ENCODE measurements at places on chromosomes 4 and X.
A peak's percentile ranks its signal among the peaks of the same experiment; 100 is the strongest.

GRCh38 chr4:69823048-69823447 is 36.9 kb downstream of the SULT1E1 start:
- DNase-seq = no peak

DNA sequence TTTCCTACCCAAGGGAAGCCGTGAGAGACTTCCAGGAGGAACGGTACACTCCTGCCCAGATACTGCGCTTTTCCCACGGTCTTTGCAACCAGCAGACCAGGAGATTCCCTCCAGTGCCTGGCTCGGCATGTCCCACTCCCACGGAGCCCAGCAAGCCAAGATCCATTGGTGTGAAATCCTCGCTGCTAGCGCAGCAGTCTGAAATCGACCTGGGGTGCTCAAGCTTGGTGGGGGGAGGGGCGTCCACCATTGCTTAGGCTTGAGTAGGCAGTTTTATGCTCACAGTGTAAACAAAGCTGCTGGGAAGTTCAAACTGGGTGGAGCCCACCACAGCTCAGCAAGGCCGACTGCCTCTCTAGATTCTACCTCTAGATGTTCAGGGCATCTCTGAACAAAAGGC is 284.8 kb upstream of the FGF13 start:
- DNase-seq = no peak

GRCh38 chrX:49282647-49283011 is 13.0 kb downstream of the PPP1R3F start:
- DNase-seq = no peak

DNA sequence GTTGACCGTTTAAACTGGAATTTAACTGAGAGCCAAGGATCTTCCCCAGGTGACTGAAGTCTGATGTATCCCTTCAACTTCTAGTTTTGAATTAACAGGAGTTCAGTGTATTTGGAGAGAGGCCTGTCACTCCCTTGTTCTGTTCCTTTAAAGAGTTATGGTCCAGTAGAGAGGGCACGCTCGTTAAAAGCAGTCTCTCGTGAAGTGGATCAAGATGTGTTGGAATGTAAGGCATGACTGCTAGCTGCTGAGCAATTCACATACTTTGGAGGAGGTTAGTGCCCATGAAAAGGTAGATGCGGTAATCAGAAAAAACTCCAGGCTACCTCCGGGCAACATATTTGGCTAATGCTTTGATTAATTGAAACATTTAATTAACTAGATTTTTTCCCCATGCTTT is 65.7 kb downstream of the SHROOM2 start:
- no peak for DNase-seq

GRCh38 chr4:16026160-16026761 is 57.6 kb downstream of the PROM1 start:
- DNase-seq = no peak

DNA sequence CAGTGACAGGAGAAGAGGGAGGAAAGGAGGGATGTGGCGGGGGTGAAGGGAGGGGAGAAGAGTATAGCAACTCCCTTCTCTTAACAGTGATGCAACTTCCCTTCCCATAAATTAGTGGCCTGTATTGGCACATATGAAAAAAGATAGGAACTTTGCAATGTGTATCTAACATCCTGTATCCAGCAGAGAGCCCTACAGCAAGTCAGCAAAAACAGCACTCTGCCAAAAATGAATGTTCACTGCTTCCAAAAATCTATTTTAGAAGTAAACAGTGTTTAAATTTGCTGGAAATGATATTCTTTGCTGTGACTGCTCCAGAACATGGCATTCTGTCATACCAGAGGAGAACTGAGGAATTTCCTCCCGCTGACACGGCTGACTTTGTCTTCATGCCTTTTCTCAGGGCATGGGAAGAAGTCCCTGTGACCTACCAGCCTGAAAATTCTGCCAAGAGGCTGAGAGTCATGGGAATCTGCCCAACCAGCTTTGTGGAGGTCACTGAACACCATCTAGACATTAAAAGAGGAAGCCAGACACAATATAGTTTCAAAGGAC is 343.4 kb upstream of the RASGEF1B start:
- DNase-seq = no peak

DNA sequence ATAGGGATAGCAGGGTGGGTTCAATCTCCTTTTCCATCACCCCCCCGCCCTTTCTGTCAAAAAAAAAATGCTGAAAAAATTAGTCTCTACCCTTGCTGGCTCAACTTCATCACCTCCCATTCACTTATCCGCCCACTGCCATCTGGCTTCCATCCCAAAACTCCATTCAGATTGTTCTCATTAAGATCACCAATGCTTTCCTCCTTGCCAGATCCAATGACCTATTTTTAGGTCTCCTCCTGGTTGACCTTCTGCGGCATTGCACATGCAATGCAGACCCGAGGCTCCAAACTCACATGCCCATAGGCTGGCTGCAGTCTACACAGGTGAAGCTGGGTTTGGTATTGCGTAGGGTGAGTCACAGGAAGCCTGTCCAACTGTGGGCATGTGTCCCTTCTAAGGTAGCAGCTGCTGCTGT is 21.1 kb upstream of the STIM2 start:
- DNase-seq = no peak

DNA sequence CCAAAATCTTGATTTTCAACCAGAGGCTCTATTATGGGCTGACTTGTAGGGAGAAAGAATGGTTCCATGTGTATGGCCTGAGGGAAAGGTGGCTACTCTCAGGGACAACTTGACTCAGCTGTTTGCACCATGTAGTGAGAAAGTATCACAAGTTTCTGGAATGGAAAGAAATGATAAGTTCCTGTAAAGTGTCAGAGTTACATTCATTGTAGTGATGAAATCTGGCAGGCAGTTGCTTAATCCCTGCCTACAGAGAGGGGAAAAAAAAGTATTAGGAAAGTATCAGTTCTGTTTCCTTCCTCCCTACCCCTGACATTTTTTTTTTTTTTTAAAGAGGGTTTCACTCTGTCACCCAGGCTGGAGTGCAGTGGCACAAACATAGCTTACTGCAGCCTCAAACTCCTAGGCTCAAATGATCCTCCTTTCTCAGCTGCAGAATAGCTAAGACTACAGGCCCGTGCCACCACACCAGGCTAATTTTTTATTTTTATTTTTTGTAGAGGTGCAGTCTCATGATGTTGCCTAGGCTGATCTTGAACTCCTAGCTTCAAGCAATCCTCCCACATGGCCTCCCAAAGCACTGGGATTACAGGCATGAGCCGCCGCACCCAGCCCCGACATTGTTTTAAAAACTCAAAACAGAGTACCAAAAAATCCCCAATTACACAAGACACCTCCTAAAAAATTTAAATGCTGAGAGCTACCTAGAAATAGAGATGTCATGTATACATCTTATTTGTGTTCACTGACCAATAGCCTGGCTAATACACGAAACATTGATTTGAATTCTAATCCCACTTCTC is 4.8 kb upstream of the FBXL5 start:
- DNase-seq = peak; percentile 52

DNA sequence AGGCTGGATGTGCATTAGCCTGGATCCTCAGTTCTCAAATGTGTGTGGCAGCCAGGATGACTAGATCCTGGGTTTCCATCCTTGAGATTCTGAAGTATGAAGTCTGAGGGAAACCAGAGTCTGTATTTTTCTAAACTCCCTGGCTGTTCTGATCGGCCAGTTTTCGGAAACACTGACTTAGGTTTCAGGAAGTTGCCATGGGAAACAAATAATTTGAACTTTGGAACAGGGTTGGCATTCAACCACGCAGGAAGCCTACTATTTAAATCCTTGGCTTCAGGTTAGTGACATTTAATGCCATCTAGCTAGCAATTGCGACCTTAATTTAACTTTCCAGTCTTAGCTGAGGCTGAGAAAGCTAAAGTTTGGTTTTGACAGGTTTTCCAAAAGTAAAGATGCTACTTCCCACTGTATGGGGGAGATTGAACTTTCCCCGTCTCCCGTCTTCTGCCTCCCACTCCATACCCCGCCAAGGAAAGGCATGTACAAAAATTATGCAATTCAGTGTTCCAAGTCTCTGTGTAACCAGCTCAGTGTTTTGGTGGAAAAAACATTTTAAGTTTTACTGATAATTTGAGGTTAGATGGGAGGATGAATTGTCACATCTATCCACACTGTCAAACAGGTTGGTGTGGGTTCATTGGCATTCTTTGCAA is 67.6 kb downstream of the PDGFRA start:
- no peak for DNase-seq

- no peak for DNase-seq
Observed at GRCh38 chr4:147052361-147052760, 106.7 kb upstream of the TTC29 start.

GRCh38 chr4:100254237-100254636 is 64.0 kb upstream of the DDIT4L start:
- DNase-seq = no peak

DNA sequence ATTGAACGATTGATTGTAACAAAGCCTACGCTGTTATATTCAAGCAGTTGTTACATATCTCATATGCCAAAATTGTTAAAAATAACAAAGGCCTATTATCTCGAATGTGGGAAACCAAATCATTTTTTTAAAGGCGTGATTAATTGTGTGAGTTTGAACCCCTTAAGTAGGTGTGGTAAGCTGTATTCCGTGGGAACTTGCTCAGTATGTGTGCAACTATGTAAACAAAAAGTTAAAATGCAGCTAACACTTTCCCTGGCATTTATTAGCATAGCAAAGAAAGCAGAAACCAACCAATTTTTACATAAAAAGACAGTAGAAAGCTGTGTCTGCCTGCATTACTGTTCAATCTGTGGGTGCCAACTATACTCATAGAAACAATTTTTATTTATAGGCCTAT is 166.0 kb upstream of the HAND2 start:
- no peak for DNase-seq

DNA sequence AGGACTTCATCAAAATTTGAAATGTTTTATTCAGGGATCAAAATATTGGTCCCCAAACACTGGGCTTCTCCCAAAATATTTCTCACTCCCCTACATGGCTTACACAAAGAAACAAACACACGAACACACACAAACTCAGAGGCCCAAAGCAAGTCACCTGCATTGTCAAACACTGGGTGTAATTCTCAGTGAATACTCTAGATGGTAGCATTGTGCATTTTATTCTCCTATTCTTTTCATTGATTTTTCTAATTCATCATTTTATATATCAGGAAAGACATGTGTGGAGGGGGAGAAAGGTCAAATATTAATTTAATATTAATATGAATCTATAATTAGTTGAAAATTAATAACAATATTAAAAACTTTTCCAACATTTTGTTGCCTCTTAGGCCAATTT is 72.3 kb upstream of the TNMD start:
- DNase-seq = no peak

- peak; percentile 58 for DNase-seq
Observed at GRCh38 chr4:185165605-185166063, 22.6 kb downstream of the SLC25A4 start.

GRCh38 chr4:13892739-13893105 is 265.2 kb upstream of the BOD1L1 start:
- no peak for DNase-seq

DNA sequence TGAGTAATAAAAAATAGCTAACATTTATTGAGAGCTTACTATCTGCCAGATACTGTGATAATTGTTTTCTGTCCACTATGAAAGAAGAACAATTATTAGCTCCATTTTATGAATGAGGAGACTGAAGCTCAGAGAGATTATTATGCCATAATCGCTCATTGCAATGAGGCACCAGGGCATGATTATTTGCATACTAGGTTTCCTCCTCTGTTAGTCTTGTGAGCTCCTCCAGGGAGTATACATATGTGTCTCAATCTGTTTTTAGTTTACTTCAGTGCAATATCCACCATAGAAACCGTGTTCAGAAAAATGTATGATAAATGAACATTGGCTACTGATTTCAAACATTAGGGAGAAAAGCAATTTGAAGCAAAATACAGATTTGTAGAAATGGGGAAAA is 139.4 kb upstream of the OTUD4 start:
- DNase-seq = no peak

DNA sequence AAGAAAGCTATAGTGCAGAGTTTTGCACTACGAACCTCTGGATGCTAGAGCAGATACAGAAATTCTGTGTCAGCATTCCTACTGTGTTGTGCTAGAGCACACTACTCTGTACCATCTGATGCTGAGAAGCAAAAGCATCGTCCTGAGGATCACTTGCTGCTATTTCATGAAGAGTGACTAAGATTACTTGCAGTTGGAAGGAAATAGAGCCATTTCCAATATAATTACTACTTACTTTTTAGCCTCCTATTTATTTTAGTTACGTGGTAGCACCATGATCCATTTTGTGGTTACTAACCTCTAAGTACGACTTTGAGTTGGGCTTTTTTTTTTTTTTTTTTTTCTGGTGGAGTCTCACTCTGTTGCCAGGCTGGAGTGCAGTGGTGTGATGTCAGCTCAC is 226.7 kb downstream of the PALLD start:
- DNase-seq = no peak

DNA sequence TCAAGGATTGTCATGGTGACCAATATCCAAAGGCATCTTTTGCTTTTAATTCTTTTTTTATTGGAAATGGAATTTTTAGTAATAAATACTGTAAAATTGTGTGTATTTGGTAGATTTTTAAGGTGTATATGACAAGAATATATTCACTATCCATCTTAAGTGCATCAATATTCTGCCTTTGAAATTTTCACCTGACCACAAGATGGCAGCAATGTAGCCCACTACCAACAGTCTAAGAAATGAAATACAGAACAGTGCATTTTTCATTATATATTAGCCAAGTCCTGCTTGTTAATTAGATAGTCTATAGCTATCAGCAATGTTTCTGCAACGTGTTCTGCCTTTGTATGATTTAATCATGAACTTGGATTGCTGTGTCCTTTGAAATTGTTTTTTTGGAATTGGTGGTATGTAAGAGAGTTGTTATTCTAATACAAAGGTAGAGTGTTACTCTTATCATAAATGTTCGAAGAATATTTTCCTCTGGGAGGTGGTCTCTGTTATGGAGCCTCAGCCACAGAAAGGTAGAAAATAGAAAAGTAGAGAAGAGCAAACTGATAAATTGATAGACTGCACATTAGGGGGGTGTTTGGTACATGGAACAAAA is 38.2 kb downstream of the HPGDS start:
- no peak for DNase-seq

- DNase-seq = no peak
Observed at GRCh38 chrX:17679820-17680219, 57.5 kb upstream of the SCML1 start.

GRCh38 chr4:7857238-7857701 is 82.4 kb downstream of the AFAP1 start:
- DNase-seq = peak; percentile 89

GRCh38 chrX:47796433-47796906 is 40.2 kb upstream of the ZNF81 start:
- DNase-seq = peak; percentile 49

DNA sequence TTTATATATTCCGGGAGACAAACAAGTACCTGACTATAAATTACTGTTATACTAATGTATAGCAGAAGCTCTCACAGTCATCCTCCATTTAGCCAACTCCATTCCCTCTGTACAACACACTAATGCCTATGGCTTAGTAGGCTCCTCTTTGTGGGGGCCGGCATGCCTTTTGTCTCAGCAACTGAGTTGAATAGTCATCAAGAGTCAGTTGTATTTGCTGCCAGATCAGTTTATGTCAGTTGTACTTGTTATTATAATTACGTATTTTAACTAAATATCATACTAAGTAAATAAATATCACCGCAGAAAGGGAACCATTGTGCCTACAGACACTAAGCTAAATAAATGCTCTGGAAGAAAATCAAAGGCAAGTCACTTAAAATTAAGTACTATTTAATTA is 9.9 kb downstream of the PRMT9 start:
- no peak for DNase-seq
